ENCODE measurements at places on chromosomes 4 and X.

DNA sequence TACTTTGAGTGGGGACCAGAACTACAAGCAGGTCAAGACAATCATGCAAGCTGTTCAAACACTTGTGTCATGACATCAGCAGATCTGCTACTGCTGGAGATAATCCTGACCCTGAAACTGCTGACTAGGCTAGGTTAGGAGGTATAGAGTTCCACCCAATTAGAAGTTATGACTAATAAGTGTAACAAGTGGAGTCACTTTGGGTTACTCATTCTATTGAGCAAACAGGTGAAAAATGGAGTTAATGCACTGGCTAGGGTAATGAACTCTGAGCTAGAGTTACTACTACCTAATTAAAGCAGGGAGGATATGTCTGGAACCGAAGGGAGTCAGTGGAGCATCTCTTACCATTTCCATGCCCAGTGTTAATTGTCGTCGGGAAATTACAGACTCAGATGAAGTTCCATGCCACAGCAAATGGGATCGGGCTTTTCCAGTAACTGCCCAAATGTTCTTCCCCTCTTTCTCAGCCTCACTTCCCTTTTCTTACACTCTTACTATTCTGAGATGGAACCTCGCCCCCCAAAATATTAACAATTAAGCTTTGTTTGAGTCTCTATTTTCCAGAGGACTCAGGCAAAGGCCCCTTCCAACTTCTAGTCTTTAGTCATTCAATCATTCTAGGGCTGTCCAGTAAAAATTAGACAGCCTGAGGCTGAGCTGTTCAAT, 19.8 kb upstream of the MANBA start:
- DNase-seq, result no peak

- no peak for DNase-seq
Observed at GRCh38 chr4:162475246-162475645, 311.4 kb upstream of the FSTL5 start.

DNA sequence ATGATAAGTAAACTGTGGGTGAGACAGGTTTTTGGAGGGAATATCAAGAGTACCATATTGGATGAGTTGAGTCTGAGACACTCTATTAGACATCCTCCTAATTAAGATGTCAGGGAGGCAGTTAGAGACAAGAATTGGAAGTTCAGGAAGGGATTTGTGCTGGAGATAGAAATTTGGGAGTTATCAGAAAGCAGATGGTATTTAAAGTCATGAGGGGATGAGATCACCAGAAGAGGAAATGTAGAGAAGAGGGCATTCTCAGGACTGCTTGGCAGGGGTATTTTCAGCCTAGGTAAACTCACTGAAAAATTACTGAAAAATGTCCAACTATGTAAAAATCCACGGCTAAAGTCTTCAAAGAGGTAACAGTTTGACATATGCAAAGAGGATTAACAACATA, 161.6 kb upstream of the PGRMC2 start:
- no peak for DNase-seq

DNA sequence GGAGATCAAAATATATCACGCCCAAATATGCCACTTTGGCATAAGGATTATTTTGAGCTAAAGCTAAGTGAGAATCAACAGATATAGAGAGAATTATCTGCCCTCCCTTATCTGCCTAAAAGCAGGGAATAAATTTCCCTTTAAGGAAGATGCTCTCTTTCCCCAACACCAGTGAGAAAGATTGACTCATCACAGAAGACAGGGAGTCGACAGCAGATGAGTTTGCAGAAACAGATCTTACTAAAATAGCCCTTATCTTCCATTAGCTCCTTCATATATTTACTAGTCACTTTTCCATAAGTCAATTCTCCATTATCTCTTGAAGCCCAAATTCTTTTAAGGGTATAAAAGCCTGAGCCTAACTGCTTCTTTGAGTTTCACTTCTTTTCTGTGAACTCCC, 156.6 kb downstream of the CAMK2D start:
- DNase-seq, result no peak

- DNase-seq, result no peak
Observed at GRCh38 chrX:42195506-42195905, 272.2 kb upstream of the CASK start.
